Activated CD8-positive, alpha-beta memory T cell treated with anti-CD3 and anti-CD28 coated beads for 4 hours (primary cell): ENCODE measurements at places on chromosomes 3 and 15.

DNA sequence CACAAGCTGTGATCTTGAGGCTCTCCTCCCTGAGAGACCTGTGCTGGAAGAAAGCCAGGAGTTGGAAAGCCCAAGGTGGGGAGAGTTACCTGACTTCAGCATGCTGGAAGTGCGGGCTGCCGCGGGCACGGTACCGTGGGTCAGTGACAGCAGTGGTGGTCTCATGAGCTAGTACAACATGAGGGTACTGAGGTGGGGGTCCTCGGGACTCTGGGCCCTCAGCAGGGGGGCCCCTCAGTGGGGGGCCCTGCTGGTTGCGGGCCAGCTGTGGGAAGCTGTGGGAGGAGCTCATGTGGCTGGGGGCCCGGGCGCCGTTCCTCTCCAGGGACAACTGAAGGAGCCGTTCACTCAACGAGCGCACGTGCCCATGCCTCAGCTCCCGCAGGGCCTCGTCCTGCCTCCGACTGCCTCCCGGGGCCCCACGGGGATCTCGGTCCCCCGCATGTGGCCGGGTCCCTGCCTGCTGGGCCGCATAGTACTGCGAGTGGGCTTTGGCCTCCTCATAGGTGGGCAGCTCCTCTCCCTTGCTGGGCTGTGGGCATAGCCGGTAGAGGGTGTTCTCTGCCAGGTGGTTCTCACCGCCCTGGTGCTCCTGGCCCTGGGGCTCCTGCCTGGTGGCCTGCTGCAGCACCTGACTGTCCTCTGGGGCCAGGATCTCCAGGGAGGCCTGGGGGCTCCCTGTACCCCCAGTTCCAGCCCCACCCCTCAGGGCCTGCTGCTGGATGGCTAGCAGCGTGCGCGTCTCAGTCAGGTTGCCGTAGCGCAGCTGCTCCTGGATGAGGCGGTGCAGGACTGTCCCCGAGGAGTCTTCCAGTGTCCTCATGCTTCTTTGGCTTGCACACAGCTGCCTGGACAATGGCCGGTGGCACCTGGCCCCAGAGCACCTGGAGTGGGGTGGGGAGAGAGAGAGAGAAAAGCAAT, 3.4 kb downstream of the AMOTL2 start:
- DNase-seq = no peak

GRCh38 chr3:172232579-172233212, 193.3 kb downstream of the FNDC3B start:
- no peak for DNase-seq

DNA sequence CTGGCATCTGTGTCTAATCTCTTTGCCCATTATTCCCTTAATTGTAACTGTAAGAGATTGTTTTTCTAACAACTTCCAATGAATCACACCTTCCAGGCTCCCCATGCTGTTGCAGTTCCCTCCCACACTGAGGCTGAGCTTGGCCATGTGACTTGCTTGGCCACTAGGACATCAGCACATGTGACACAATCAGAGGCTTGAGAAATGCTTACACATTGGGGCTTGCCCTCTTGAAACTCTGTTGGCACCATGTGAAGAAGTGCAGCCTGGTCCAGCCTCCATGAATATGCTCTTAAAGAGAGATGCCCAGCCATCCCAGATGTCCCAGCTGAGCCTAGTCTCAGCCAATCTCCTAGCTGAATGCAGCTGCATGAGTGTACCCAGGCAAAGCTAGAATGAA, 326.8 kb upstream of the SOX2 start:
- no peak for DNase-seq

GRCh38 chr15:95609096-95609495, 721.4 kb upstream of the NR2F2 start:
- no peak for DNase-seq

- DNase-seq = no peak
Observed at GRCh38 chr3:121295979-121296378, 249.8 kb downstream of the POLQ start.

DNA sequence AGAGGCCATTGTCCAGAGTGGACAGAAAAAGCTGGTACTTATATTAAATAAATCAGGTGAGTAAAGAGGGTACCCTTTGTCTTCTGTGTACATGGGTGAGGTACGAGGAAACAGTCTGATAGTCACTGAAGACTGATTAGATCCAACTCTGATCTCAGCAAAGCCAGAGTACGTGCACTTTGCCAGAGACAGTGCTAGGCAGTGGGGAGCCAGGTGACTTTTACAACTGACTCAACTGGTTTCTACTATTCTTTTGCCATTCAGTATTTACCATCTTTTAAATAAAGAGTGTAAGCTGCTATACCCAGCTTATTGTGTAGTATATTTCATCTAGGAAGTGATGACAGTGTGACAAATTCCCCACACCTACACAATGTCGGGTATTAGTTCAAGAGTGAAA, 3.3 kb downstream of the GNL3 start:
- no peak for DNase-seq

GRCh38 chr3:183038221-183038620, 57.9 kb upstream of the DCUN1D1 start:
- DNase-seq = no peak

- DNase-seq = no peak
Observed at GRCh38 chr3:63470745-63471144, 181.7 kb upstream of the SNTN start.

GRCh38 chr15:80834906-80835305, 55.7 kb downstream of the CEMIP start:
- no peak for DNase-seq

DNA sequence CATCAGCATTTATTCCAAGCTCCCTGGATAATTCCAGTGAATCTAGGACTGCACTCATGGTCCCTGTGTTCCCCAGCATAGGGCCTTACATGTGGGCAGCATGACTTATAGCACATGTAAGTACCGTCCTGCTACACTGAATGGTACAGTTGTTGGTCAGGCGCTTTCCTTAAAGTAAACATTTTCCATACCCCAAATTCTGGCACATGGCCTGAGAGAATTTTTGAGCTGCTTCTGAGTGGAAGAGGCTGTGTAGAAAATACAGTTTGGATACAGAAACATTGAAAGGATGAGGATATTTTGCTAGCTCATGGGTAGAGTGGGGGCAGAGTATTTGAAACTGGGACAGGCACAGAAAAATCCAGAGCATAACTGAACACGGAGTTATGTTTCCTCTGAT, 27.6 kb downstream of the CORO2B start:
- no peak for DNase-seq

- no peak for DNase-seq
Observed at GRCh38 chr3:169861871-169862270, 7.9 kb downstream of the LRRC31 start.

GRCh38 chr3:49871531-49872153, 1.9 kb upstream of the CAMKV start:
- no peak for DNase-seq

DNA sequence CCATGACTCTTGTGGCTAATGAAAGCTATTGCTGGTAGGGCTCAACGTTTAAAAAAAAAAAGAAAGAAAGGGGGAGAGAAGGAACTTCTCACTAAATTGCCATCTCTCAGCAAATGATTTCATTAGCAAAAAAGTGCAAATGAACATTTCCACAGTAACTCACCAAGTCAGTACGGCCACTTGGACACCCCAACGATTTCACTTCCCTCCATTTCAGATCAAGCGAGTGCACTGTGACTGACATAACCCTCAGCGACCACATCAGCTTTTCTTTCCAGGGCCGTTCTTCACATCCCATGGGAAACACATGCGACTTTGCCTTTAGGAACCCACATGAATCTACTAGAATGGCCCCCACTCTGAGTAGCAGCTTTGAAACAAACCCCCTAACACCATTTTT, 71.6 kb downstream of the OSBPL10 start:
- DNase-seq = no peak

DNA sequence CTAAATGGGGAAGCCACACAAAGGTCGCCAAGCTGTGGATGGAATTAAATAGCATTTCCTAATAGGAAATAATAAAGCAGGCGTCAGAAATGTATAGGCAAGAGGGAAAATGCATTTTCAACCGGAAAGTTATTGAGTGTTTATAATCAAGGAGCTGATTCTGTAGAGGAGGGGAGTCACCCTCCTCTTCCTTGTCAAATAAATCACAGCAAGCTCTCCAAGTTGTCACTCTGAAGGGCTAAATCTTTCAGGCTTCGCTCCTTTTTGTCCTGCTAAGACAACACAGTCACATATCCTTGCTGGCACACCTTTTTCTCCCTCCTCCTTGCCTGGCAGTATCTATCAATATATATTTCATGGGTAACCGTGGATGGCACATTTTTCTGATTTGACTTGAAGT, 338.4 kb downstream of the SATB1 start:
- no peak for DNase-seq

DNA sequence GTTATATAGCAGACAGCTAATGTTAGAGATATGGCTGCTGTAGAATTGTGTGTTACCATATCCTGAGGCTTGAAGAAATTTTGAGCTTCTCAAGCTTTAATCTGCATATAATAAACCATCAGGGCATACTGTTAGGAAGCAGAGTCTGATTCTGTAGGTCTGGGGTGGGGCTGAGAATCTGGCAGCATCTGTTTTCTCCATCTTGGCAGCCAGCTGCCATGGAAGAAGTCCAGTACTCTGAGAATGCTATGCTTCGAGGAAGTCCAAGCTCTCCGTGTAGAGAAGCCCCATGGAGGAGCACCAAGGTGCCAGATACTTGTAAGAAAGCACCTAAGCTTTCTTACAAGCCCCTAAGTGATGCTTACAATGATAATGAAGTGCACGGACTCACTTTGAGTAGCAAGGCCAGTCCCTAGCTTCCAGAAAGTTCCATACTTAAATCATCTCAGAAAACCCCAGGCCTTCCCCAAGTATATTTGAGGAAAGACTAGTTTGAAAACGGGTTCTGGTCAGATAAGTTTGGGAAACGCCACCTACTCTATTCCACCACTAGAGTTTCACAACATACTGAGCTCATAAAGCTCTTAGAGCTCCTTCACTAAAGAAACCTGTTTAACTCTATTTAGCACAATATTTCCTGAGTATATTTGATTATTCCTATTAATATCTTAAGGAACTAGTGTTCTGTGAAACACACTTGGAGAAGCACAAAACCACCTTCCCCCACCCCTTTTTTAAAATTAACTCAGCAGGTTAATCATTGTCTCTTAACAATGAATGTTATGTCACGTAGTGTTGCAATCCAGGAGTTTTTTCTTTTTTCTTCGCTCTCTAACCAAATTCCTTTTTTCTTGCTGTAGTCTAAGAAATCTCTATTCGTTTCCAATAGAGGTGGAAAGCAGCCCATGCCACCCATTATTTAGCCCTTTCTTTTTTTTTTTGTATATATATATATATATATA, 59.9 kb upstream of the RASGRP1 start:
- DNase-seq = no peak

- DNase-seq = no peak
Observed at GRCh38 chr15:83914906-83915305, 261.0 kb downstream of the ADAMTSL3 start.

DNA sequence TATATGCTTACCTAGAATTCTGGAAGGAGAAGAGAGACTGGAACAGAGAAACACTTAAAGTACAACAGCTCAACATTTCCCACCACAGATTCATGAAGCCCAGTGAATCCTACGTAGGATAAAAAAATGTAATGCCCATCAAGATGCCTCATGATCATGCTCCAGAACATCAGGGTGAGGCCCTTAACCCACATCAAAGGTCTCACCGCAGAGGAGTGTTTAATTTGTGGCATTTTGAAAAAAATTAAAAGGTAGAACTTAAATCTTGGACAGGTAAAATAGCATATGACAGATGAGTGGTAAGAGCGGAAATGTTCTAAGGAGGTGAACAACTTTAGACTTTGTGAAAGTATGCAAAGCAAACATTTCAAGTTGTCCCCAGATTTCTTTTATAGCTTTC, 9.7 kb upstream of the SLC6A20 start:
- DNase-seq = no peak

- no peak for DNase-seq
Observed at GRCh38 chr3:111690242-111690641, 95.1 kb upstream of the ZBED2 start.

DNA sequence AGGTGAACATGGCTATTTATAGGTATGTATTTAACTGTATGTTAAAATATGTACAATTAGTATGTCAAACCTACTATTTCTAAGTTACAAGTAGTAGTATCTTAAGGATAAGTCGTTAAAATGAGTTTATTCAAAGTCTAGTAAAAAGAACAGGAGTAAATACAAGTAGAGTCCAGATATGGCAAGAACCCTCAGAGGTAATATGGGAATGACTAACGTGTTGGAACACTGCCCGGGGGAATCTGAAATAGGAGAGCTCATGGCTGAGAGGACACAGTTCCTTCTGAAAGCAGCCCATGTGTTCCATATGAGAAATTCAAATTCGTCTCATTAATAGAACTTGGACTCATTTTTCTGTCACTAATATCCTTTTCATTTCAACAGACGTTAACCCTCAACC, 158.8 kb downstream of the CLSTN2 start:
- DNase-seq = no peak

- DNase-seq = no peak
Observed at GRCh38 chr15:82587805-82588204, 47.5 kb upstream of the RPS17 start.
